ENCODE measurements at places on chromosomes 12 and 14.

- DNase-seq, result no peak
Measured at GRCh38 chr14:82537831-82538230, 1004.2 kb upstream of the SEL1L start.

GRCh38 chr14:77240336-77240915, 30.6 kb downstream of the NGB start:
- no peak for DNase-seq

DNA sequence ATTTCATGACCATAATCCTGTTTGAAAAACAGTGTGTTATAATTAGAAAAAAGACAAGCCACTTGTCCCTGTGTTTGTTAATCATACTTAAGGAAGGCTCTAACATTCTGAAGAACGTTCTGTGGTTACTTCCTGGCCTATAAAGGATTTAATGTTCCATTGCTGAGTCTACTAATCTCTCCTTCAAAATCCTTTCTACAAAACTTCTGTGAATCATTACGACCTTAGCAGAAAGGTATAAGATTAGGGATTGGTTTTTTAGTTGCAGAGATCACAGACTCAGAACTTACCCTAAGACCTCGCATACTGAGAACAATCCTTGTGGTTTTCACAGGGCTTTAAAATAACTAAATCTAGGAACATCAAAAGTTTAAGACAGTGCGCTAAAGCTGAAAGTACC, 48.3 kb downstream of the TMCC3 start:
- DNase-seq, result no peak

GRCh38 chr12:91100906-91101305, 10.4 kb downstream of the LUM start:
- no peak for DNase-seq

DNA sequence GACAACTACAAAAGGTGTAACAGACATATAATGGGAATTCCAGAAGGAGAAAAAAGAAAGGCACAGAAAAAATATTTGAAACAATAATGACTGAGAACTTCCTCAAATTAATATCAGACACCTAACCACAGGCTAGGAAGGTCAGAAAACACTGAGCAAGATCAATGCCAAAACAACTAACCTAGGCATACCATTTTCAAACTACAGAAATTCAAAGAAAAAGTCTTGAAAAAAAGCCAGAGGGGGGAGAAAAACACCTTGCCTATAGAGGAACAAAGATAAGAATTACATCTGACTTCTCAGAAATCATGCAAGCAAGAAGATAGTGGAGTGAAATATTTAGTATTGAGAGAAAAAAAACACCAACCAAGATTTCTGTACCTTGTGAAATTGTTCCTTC, 77.8 kb downstream of the RIN3 start:
- DNase-seq, result no peak

DNA sequence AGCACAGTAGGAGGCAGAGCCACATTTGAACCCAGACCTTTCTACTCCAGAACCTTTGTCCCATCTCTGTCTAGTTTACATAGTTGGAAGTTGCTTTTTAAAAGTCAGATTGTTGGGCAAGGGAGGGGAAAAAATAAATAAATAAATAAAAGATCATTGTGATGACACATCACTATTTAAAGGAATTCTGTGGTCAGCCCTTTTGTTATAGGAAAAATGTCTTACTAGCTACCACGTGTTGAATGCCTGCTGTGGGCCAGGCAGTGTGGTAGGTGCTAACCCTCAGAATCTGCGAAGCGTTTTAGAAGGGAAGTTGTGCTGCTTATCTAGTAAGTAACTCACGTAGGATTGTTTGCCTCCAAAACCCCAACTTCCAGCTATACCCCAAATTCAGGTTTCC, 62.3 kb downstream of the BHLHE41 start:
- DNase-seq, result no peak

DNA sequence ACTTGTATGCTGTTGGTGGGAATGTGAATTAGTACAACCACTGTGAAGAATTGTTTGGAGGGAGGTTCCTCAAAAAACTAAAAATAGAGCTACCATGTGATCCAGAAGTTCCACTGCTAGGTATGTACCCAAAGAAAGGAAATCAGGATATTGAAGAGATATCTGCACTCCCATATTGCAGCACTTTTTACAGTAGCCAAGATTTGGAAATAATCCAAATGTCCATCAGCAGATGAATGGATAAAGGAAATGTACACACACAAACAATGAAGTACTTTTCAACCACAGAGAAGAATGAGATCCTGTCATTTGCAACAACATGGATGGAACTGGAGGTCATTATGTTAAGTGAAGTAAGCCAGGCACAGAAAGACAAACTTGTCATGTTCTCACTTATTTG, 25.9 kb downstream of the TIGAR start:
- no peak for DNase-seq

- no peak for DNase-seq
Measured at GRCh38 chr14:25389948-25390347, 340.0 kb upstream of the STXBP6 start.

DNA sequence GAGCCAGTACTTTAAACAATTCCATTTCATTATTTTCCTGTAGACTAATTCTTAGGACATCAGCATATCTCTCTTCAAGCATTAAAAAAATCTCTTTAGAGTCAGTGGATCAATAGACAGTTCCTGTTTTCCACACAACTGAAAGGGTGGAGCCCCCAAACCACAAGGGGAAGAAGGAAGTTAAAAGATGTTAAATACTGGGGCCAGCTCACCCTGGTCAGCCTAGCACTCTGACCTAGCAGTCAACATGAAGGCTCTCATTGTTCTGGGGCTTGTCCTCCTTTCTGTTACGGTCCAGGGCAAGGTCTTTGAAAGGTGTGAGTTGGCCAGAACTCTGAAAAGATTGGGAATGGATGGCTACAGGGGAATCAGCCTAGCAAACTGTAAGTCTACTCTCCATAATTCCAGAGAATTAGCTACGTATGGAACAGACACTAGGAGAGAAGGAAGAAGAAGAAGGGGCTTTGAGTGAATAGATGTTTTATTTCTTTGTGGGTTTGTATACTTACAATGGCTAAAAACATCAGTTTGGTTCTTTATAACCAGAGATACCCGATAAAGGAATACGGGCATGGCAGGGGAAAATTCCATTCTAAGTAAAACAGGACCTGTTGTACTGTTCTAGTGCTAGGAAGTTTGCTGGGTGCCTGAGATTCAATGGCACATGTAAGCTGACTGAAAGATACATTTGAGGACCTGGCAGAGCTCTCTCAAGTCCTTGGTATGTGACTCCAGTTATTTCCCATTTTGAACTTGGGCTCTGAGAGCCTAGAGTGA, at the start of gene LYZ:
LYZ (plus strand) TSS at position 220 of the 777 bp plus-strand sequence; CDS start at position 248, 28 bp downstream.
- DNase-seq, result no peak

GRCh38 chr12:25459541-25459951, 93.5 kb downstream of the LMNTD1 start:
- no peak for DNase-seq

DNA sequence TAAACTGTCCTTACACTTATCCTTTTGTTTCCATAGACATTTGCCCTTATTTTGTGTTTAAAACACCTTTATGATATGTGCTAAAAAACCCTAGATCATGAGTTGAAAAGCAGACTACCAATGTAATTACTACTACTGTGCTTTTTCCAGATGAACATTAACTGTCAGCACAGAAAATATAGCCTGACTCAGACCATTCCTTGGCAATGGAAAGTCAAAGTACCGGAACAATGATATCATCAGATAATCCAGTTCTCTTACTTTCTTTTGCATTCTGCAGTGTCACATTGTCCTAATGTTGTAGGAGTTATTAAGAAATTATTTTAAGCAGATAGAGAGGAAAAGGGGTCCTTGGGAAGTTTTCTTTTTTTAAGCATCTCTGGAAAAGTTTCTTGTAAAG, 1189.0 kb upstream of the FLRT2 start:
- DNase-seq, result no peak

- DNase-seq, result peak; percentile 48
Measured at GRCh38 chr12:13044002-13044905, at the start of gene FAM234B. Gene FAM234B, plus strand, starts transcription at chr12:13044381. Its CDS starts 23 bp downstream, at chr12:13044404.

- DNase-seq, result no peak
Measured at GRCh38 chr12:105480162-105480561, 149.7 kb downstream of the C12orf75 start.

GRCh38 chr14:74475678-74476077, 17.4 kb downstream of the NPC2 start:
- no peak for DNase-seq

- no peak for DNase-seq
Measured at GRCh38 chr12:28343713-28344112, 153.5 kb downstream of the CCDC91 start.

GRCh38 chr12:6471989-6472360, 1.5 kb upstream of the VAMP1 start:
- DNase-seq, result no peak

GRCh38 chr14:75283833-75284563, 5.4 kb downstream of the FOS start:
- no peak for DNase-seq

- no peak for DNase-seq
Measured at GRCh38 chr14:98444077-98444476, 827.9 kb downstream of the BCL11B start.

DNA sequence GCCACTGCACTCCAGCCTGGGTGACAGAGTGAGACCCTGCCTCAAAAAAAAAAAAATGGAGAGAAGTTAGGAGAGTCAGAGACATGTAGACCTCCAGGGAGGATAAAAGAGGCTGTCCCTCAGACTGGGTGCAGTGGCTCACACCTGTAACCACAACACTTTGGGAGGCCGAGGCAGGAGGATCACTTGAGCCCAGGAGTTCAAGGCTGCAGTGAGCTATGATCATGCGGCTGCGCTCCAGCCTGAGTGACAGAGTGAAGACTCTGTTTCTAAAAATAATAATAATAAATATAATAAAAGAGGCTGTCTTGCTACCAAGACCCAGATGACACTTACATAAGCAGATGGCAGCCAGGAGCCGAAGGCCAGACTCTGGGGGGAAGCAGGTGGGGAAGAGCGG, 18.5 kb downstream of the SLC7A8 start:
- no peak for DNase-seq

DNA sequence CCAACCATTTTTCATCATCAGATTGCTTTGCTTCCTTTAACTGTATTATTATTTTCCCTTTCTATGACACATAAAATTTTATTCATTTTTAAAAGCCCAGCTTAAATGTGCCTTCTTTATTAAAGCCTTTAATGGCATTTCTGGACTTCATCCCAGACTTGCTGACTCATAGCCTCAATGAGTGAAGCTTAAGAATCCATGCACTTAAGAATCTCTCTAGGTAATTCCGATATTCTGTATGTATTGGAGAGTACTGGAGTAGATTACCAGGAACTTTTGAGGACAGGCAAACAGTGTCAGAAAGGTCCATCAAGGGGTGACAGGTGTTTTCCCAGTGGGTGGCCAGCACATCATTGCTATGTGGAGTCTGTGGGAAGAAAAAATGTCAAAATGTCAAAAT, 107.9 kb downstream of the PTPRQ start:
- no peak for DNase-seq

DNA sequence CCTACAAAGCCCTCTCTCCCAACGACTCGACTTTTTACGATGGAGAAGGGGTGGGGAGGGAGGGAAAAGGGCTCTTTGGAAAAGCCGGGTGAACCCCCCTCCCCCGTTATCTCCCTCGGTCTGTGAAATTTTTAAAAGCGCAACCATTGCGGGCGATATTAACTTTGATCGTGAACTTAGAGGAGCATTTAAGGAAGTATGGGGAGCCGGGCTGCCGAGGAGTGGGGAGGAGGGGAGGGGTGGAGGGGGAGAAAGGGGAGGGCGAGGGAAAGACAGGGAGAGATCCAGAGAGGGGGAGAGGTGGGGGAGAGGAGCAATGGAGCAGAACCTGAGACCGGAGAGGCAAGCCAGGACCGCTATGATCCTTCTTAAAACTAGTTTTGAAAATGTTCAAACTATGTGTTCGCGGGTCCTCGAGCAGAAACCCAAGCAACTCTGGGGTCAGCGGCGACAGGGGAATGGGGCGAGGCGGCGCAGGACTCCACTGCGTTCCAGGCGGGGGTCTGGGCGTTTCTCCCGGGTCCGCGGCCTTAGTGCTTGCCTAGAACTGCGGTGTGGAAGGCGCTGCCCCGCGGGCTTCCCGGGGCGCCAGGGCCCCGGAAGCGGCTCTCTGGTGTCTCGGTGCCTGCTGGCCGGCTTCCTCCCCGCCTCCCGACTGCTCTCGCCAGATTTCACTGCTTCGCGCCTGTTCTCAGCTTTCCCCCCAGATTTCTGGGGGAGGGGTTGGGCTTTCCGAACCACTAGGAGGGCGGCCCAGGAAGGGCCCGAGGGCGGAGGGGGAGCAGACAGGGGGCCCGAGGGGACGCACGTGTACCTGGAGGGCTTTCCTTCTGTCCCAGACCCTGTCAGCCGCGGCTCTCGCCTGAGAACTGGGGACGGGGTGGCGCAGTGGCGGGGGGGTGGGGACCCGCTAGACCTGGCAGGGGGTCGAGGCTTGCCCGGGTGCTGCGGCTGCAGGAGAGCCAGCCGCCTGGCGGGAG, at the start of gene HOTAIR:
HOTAIR (minus strand) TSS at position 871 of the 980 bp plus-strand sequence.
- DNase-seq, result no peak

DNA sequence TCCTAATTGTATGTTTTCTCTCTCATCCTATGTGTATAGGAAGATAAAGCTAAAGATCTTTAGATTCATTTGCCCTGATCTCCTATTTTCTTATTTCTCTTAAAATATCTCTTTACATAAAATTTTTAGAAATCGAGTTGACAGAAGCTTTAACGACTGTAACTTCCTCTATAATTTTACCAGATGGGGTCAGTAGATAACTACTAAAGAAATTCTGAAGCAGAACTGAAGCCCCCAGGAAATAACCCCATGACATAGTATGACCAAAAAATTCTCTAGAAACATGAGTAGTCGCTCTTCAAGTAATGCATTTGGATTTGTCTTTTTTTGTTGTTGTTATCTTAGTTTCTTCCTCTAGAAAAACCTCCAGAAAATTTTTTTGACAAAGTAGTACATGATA, 288.0 kb downstream of the ERC1 start:
- no peak for DNase-seq

- DNase-seq, result no peak
Measured at GRCh38 chr12:44127966-44128710, 292.3 kb downstream of the TMEM117 start.

- no peak for DNase-seq
Measured at GRCh38 chr12:66036317-66036716, 94.2 kb downstream of the LLPH start.

- DNase-seq, result no peak
Measured at GRCh38 chr14:94805680-94806288, 35.9 kb upstream of the GSC start.

GRCh38 chr12:82314406-82314892, 43.7 kb downstream of the CCDC59 start:
- DNase-seq, result no peak

GRCh38 chr14:89131004-89131750, 285.9 kb downstream of the FOXN3 start:
- DNase-seq, result no peak

Data from NCI-H2107 (cell line).